Coronary artery (tissue), 2 donors: ENCODE measurements at places on chromosomes 3 and 15.

DNA sequence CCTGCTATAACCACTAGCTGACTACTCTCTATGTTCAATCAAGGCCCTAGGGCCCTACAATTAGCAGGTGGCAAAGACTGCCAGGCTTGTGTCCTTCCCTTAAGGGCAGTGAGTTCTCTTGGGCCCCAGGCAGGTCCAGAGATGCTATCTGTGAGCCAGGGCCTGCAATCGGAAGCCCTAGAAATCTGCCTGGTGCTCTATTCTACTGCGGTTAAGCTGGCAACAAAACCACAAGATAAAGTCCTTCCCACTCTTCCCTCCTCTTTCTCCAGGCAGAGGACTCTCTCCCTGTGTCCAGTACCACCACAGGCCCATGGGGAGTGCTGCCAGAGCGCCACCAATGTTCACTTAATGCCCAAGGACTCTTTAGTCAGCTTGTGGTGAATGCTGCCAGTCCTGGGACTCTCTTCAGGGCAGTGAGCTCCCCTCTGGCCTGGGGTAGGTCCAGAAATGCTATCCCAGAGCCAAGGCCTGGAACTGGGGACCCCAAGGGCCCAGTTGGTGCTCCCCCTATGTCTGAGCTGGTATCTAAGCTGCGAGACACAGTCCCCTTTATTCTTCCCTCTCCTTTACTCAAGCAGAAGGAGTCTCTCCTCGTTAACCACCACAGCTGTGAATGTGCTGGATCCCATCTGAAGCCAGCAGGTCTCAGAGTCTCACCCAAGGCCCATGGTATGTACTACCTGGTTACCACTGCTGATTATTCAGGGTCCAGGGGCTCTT is 34.7 kb downstream of the XXYLT1 start:
- DNase-seq: peak; percentile 22

- no peak for DNase-seq
Observed at GRCh38 chr3:109903100-109903499, 565.8 kb upstream of the DPPA4 start.

DNA sequence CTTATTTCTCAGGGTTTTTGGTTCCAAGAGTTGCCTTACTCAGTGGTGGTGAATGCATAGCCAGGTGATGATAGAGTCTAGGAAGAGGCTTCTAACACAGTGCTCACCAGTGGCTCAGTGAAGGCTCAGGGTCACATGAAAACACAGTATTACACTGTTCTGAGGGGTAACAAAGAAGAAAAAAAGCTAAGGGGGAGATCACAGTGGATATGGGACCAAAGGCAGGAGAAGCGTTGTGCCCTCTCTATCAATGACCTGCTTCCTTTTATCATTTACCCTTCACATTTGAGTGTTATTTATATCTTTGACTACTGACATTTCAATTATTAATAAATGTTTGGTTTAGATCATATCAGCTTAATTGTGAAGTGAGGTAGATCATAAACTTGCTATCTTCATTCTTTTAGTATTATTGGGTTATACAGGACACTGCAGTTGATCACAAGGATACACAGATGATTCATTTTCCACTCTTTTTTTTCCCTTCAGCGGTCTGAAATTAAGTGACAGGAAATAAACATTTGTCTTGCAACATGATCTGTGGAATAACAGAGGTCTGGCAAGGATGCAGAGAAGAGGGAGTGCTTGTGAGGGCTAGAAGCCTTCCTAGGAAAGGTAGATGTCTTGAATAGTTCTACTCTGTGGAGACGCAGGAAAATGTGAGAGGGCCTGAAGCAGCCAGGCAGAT is 171.7 kb downstream of the C3orf38 start:
- DNase-seq: no peak

- DNase-seq: no peak
Observed at GRCh38 chr3:50502225-50502583, 1.2 kb downstream of the CACNA2D2 start.

DNA sequence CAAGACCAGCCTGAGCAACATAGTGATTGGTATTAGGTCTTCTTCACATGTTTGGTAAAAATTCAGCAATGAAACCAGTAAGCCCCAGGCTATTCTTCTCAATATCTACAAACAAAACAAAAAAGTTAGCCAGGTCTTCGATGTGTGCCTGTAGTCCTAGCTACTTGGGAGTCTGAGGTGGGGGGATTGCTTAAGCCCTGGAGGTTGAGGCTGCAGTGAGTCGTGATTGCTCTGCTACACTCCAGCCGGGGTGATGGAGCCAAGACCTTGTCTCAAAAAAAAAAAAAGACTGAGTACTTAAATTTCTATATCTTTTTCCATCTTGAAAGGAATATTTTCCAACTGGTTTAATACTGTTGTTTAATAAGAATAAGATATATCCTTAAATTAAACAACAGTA is 106.8 kb downstream of the MBNL1 start:
- DNase-seq: no peak

GRCh38 chr15:55768670-55769185 is 25.8 kb upstream of the PRTG start:
- DNase-seq: no peak
